ENCODE measurements at places on chromosomes 1 and 21.

- peak; percentile 81 for DNase-seq
These were observed 66.9 kb downstream of the C1orf185 start for GRCh38 chr1:51168936-51169335.

DNA sequence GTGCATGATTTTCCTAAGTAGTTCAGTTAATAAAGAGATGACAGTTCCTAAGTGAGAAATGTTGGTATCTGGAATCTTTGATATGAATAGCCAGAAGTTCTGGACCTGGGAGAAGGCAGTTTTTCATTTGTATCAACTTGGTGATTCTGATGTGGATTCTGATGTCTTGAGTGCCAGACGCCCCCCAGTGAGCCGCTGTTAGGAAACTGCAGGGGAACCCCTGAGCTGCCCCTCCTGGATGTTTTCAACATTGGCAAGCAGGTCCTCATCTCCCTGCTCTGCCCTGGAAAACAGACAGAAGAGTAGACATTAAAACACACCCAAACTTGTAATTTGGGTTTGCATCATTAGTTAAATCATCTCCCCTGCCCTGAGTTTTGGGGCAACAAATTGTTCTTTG is 7.4 kb downstream of the ETS2 start:
- no peak for DNase-seq

DNA sequence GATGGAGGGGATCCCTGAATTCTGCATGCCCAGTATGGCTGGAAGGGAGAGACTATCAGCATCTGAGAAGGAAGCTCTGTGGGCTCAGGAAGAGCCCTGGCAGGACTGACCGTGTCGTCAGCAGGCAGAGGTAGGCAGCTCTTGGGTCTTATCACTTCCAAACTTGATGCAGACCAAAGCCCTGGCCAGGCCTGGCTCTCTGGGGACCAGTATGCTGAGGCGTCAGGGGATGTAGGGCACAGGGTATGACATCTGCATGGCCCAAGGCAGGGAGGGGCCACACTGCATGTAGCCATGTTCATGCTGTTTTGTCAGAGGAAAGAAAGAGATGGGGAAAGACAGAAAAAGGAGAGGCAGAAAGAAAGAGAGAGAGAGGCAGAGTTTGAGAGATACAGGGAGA is 6.3 kb downstream of the FGR start:
- DNase-seq = no peak

DNA sequence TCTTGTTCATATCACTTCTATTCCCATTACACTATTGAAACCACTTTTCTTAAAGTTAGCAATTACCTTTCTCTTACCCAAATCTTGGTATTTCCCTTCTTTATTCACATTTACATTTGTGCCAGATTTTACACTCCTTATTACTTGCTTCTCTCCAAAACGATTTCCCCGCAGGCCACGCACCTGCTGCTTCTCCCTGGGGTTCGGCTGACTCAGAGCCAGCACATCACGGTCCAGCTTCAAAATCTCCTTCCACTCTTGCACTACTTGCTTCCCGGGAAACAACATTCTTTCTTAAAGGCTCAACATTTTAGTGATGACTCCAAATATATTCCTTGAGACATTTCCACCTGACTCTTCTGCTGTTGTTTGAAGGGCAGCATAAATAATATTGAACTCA is 20.7 kb downstream of the LHX9 start:
- no peak for DNase-seq

DNA sequence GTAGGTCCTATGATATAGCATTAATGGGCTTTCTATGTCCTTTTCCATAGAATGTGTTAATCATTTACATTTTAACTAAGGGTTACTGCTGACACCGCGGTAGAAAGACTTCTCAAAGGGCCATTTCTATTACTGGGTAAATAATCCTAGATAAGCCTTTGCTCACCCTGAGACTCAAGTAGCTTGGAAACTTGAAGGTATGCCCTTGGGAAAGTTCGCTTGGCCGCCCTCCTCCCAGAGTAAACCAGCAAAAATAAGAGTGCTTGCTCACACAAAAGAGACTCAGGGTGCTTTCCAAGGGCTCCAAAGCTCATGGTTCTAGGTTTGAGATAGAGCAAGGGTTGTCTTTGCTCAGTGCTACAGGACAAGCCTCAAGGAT is 85.8 kb upstream of the TMPRSS2 start:
- no peak for DNase-seq

DNA sequence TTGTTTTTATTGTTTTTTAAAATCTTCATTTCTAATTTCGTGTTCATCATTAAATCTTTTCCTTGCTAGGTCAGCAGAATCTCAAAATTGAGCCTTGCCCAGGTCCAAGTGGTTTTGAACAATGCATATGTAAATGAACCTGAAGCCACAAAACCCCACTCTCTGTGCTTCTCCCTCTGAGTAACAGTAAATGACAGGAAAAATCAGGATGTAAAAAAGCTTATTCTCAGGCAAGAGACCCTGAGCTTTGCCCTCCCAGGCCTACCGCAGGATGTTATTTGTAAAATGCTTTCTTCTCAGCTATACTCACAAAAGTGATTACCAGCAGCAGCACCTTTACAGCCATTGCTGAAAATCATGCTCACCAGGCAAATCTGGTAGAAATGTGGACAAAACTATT is 47.6 kb downstream of the TYW3 start:
- no peak for DNase-seq

GRCh38 chr21:17436626-17437111 is 76.2 kb upstream of the CXADR start:
- peak; percentile 95 for DNase-seq

- no peak for DNase-seq
These were observed 42.4 kb downstream of the NENF start for GRCh38 chr1:212475151-212475550.

All from NCI-H82 (cell line).